Upper lobe of right lung (tissue), 1 donor: ENCODE measurements at places on chromosomes 13 and 19.

GRCh38 chr19:50326101-50326664 lies 3.0 kb downstream of the KCNC3 start:
- peak; percentile 70 for DNase-seq

DNA sequence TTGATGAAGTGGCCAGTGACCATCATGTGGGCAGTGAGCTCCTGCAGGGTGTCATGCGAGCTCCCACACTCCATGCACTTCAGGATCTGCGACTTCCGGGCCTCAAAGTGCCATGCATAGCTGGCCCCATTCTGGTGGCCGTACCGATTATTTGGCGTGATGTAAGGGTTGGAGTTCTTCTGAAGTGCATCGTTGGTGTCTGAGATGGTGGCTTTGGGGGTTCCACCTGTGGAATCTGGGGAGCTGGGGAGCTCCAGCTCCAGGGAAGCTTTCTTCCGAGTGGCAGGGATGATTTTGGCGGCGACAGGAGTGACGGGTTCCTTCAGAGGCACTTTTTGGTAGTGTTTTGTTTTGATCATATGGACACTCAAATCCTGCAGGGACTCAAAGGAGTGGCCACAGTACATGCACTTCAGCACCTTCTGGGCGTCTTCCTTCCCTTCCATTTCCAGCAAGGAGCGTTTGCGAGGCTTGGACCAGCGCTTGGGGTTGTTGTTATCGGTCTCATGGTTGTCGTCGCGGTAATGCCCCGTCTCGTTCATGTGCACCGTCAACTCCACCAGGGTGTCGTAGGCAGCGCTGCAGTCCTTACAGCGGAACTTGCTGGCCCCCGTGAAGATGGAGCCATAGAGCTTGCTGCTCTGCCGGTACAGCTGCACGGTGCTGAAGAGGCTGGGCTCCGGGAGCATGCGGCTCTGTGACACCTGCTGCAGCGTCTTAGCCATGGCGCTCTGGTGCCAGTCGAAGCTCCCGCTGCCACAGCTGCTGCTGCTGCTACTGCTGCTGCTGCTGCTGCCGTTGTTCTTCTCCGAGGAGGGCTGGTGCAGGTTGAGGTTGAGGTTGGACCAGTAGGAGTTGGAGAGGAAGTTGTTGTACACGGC lies 70.4 kb downstream of the TSHZ3 start:
- peak; percentile 44 for DNase-seq

DNA sequence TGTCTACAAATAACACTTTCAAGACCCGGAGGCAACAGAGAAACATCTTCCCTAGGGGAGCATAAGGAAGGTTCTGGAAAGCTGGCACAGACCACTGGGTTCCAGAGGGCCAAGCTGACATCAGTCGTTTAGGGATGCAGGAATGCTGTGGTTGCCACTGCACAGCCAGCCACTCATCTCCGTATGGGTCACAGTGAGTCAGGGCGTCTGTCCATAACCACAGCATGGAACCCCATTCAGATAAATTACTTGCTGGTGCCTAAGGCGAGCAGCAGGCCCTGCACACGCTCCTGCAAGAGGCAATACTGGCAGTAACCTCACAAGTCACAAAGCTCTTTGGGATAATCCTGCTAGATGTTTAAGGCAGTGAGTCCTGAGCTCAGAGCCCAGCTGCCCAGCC lies 140.9 kb upstream of the UBL3 start:
- no peak for DNase-seq

DNA sequence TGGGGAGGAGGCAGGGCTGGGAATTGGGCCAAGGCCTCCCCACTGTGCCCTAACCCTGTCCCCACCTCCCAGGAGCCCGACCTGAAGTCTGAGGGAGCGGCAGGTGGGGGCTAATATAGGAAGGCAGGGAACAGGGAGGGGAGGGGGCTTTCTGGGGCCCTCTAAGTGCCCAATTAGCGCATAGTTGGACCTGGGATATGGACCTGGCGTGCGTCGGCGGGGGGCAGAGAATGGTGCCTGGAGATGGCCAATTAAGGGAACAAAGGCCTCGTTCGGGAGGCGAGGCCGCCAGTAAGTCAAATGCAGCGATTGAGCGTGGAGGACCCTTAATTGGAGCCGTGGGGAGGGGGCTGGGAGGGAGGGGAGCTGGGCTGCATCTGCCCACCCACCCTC lies at the start of gene C19orf85:
TSS of gene C19orf85 (minus strand) at position 90 of the 393 bp plus-strand sequence. CDS start 197 bp downstream, outside the sequence.
- no peak for DNase-seq

- DNase-seq = no peak
Measured at GRCh38 chr19:47268028-47268427, 6.7 kb upstream of the INAFM1 start.
